Kidney glomerular epithelial cell (primary cell): ENCODE measurements at places on chromosomes 2 and 18.

DNA sequence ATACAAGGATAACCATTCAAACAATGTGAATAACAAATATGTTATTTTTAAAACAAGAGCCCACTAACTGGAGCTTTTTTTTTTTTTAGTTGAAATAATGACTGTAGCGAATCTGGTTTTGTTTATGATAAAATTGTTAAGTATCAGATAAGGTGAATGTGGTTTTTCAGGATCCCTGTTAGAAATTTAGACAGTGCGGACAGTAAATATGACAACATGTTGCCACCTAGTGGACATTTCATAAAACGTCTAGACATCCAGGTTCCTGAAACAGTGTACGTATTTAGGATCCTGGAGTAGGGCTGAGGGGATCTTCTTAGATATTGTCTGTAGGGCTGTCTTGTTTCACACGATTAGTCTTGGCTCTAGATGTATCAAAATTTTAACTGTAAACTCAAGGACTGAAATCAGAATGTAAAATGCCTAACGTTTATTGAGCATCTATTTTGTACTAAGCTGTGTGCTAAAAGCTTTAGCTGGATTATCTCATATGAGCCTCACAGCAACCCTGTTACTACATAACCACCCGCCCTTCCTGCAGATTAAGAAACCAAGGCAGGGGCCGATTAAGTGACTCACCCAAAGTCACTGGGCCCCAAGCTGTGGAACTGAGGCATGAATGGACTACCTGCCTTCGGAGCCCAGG is 23.9 kb upstream of the CCDC68 start:
- peak; percentile 58 for DNase-seq

DNA sequence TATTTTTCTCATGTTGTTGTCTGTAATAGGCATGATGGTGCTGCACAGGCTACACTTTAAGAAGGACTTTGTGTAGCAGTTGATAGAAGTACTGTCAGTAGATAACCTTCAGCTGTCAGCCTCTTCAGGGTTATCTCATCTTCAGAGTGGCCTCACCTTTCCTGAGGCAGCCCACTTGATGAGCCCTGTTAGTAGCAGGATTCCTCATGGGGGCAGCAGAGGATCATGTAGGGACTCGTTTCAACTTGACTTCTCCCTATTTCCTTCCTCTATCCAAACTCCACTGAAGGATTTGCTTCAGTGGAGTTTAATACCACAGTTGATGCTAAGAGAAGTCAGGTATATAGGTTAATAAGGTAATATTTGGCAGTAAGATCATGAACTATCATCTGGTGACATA is 530.3 kb upstream of the FSIP2 start:
- peak; percentile 13 for DNase-seq

- DNase-seq, result no peak
Observed at GRCh38 chr2:191656391-191656790, 21.5 kb upstream of the NABP1 start.

DNA sequence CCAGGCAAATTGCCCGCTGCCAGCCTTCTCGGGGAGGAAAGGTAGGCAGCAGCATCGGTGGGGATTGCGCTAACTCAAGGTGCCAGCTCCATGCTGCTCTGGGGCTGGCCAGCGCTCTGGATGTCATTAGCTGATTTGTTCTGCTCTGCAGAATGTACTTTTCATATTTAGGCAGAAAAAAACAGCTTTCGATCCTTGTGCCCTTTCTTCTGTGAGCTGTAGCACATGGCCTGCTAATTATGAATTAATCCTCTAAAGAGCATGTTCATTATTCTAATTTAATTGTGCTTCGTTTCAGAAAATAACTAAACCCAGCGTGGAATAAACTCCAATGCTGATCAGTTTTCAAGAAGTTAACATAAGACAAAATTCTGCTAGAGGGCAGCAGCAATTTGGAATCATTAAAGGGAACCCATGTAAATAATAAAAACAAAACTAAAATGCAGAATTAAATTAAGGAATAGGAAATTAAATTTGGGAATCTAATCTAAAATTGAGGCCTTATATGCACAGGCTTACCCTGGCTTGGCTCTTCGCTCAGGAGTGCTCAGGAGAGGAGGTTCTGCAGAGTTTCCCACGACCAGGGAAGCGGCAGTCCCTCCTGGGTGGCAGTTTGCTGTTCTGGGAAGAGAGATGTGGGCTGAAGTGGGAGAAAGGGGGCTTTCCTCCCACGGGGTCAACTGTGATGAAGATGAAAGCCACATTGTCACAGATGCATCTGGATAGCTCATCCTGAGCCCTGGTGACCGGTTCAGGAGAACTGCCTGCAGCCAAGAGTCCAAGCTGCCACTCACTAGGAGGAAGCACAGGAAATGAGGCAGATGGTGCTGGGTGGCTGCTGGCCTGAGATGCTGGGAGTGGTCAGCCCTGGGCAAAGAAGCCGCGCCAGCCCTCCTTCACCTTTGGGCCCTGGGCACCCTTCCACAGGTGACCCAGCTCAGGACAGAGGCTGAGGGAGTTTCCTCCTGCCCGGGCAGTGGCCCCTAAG is 93.2 kb upstream of the PKDCC start:
- DNase-seq, result no peak

DNA sequence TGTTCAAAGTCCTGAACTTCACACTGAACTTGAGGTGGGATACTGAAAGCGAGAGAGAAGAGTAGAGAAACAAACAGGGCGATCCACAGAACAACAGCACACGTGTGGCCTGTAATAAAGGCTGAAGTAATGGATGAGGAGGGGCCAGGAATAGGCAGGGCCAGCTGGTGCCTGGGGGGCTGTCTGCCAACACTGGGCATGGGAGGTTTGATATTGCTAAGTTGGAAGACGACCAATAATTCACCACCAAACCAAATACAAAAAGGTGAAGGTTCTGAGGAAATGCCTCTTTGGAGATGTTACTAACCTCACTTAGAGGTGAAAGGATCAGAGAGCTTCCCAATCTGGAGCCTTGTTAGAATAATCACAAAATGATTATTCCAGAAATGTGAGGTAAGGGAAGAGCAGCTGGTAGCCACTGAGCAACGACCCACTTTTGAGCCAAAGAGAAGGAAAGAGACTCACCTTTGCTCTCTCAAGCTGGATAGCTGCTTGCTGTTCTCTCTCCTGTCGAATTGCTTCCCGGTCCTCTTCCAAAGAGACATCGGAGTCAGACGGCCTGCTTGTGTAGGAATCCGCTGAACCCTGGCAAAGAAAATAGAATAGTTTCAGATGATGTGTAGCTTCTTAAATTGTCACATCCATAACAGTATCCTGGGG is 54.7 kb upstream of the ARL5A start:
- DNase-seq, result no peak

DNA sequence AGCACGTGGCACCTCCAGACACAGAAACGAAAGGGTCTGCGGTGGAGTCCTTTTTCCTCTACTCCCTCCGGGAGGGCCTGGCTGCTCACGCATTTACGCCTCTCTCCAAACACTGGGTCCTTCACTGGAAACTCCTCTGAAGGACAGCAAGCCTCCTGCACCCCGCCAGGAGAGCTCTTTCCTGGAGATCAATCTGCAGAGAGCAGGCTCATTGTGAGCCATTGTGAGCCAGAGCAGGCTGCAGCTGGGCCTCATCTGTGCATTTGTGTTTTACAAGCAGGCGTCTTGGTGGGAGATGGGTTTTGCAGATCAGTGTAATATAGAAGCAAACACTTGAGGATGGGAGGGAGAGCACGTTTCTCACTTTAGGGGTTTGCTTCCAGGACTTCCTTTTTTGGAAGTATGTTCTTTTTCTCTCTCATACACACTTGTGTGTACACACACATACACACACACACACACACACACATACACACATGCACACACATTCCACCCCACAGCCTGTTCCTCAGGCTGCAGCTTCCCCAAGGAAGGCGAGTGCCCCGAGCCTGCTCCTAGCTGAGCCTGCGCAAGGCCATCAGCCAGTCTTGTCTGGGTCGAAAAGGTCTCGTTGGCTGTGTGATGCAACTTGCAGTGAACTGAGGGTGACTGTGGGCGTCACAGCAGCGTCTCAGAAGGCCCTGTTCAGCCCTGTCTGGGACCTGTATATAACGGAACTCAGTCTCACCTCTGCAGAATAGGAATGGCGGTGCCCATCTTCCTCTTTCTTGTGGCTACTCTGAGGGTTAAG is 163.5 kb downstream of the GLI2 start:
- no peak for DNase-seq

- DNase-seq, result no peak
Observed at GRCh38 chr2:12979066-12979465, 262.3 kb downstream of the TRIB2 start.

GRCh38 chr2:75844651-75845050 is 133.9 kb upstream of the GCFC2 start:
- peak; percentile 20 for DNase-seq

- peak; percentile 16 for DNase-seq
Observed at GRCh38 chr2:208101716-208102631, 22.4 kb downstream of the CRYGD start.

- DNase-seq, result no peak
Observed at GRCh38 chr2:61978522-61978921, 73.0 kb downstream of the COMMD1 start.

DNA sequence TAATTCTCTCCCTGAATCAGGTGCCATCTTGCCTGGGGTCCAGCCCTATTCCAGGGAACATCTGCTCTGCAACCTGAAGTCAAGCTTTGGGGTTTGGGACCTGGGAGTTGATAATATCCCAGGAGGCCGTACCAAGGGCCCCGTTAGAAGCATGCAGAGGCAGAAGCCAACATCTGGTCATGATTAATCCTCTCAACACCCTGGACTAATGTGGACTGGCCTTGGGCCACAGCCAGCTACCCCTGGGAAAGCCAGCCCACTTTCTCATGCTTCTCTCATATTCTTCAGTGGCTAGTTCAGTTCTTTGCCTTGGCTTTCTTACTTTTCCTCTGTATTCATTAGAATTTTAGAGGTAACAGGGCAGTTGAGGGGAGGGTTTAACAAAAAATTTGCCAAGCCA is 515.6 kb upstream of the NRP2 start:
- no peak for DNase-seq

DNA sequence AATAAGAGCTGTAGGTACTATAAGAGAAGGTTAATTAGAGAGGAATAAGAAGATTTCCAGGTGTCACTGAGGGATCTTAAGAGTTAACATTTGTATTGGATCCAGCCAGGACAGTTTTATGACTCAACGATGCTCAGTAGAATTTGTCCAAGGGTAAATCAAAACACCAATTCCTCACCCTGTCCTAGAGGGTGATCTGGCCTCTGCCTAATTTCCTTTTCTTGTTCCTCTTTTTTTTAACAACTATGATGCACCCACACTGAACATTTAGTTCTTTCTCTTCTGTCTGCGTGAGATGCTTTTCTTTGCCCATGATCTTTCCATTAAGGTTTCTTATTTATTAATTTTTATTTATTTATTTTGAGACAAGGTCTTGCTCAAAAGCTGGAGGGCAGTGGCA is 92.0 kb downstream of the PMS1 start:
- no peak for DNase-seq
